Stimulated activated CD8-positive, alpha-beta memory T cell treated with anti-CD3 and anti-CD28 coated beads, Interleukin-4, amount 100 ng/mL, for 4 hours (primary cell): ENCODE measurements at places on chromosomes 12 and 14.

DNA sequence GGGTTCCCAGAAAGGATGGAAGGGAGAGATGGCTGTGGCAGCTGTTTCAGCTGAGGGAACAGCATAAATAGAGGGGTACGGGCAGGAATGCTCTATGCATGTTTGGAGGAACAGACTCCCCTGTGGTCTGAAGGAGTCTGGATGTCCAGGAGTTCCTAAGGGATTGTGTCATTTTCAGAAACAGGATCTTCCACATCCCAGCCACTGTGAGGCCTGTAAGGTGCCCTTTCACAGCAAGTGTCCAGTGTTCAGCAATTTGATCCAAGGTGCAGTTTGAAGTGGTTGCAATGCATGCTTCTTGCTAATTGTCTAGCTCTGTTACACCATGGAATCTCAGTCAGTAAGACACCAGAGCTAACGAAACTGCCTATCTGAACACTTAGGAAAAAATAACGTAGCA is 46.7 kb upstream of the TCL1A start:
- DNase-seq, result no peak

- no peak for DNase-seq
Observed at GRCh38 chr12:118680356-118680963, 300.9 kb upstream of the SRRM4 start.

DNA sequence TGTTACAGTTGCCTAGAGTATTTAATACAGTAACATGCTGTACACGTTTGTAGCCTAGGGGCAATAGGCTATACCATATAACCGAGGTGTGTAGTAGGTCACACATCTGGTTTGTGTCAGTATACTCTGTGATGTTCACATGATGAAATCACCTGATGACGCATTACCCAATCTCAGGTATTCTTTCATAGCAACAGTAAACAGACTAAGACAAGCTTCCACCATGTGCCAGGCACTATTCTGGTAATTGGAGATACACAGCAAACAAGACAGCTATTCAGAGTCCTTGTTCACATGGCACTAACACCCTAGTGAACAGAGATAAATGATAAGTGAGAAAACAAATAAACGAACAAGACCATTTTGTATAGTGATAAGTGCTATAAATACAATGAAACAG is 3.8 kb upstream of the PDE3A start:
- no peak for DNase-seq

- DNase-seq, result no peak
Observed at GRCh38 chr14:55136241-55136640, 7.2 kb downstream of the LGALS3 start.

GRCh38 chr14:103668117-103668516 is 39.1 kb downstream of the KLC1 start:
- DNase-seq, result no peak

DNA sequence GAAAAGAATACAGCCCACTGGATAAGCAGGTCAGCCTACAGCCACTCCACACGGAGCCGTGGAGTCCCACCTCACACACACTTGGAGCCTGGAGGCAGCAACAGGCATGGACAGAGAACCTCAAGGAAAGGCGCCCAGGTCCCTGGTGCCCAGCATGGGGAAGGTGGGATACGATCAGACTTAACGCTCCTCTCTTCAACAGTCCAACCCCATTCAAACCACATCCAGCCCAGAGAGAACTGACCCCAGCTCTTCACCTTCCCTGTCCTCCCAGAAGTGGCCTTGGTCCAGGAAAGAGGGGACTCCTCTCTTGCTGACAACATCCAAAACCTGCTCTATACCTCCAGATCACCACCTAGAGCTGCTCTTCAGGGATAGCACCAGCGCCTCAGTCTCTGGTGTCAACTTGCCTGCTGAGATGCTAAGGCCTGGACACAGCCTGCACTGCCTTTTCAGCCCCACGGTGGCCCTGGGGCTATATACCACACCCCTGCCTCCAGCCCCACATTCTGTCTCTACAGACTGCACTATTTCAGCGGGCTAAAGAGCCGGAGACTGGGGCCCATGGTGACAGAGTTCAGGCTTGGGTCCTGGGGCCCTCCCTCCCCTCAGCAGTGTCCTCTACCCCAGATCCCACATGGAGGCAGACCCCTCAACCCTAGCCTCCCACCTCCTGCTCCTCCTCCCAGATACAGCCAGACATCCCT is 7.0 kb downstream of the ADCY6 start:
- no peak for DNase-seq

GRCh38 chr12:121494093-121494787 is 86.6 kb downstream of the KDM2B start:
- DNase-seq, result peak; percentile 33

- no peak for DNase-seq
Observed at GRCh38 chr14:36652542-36653201, 9.0 kb upstream of the PAX9 start.

DNA sequence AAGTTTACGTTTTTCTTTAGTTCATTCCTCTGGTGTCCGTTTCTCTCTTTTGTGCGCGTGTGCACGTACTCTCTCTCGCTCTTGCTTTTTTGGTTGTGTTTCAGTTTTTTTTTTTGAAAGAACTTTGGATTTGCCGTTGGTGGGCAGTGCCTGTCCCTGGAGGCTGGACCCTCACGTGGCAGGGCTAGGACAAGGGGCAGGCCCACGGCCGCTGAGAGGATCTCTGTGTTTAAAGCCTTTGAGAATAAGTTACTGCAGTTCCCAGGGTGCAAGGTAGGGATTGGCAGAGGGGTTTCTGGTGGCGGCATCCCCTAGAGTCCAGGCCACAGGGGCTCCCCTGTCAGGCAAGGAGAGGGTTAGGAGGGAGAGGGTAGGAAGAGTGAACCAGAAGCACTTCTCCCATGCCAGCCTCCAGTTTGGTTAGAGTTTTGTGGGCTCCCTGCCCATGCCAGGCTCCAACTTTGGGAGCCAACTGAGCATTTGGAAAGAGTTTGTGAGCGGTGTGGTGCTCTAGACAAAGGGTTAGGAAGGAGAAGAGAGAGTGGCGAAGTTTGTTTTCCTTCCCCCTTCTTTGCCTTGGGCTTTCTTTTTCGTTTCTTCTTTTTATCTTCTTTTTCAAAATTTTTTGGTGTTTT is 30.5 kb downstream of the ZFHX2 start:
- DNase-seq, result no peak

DNA sequence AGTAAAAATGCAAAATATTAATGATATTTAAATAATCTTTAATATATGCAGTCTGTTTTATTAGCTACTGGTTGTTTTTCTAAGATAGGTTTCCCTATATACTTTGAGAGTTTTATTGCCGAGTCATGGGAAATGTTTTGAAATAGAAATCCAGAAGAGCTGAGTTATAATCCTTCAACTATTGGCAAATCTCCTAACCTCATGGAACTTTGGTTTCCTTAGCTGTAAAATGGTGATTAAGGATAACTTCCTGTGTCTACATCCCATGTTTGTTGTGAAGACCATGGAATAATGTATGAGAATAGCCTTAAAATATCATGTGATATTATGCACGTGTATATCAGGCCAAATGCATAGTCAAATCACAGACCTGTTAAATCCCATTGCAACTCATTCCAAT is 51.0 kb downstream of the UNC79 start:
- DNase-seq, result no peak

GRCh38 chr14:35438910-35439713 is 34.6 kb upstream of the NFKBIA start:
- DNase-seq, result no peak

DNA sequence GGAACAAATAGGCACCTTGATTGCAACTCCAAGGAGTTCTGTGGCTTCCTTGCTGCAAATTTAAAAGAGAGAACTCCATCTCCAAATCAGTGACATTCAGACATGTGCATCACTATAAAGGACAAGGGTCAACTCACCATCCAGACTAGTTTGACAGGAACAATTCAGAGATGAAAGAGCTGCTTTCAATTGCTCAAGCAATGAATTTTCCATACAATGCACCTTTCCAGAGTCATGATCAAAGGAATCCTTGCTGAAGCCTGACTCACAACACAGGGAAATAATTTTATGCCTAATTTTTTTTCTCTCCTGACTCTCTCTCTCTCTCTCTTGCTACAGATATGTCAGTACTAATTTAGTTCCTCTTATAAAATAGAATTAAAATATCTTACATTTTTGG is 380.5 kb upstream of the GARIN6 start:
- DNase-seq, result no peak

- DNase-seq, result no peak
Observed at GRCh38 chr12:104588047-104588920, 131.5 kb downstream of the CHST11 start.

- DNase-seq, result no peak
Observed at GRCh38 chr12:106039646-106040404, 98.9 kb downstream of the NUAK1 start.

- DNase-seq, result no peak
Observed at GRCh38 chr12:117567644-117568216, 206.3 kb upstream of the NOS1 start.

DNA sequence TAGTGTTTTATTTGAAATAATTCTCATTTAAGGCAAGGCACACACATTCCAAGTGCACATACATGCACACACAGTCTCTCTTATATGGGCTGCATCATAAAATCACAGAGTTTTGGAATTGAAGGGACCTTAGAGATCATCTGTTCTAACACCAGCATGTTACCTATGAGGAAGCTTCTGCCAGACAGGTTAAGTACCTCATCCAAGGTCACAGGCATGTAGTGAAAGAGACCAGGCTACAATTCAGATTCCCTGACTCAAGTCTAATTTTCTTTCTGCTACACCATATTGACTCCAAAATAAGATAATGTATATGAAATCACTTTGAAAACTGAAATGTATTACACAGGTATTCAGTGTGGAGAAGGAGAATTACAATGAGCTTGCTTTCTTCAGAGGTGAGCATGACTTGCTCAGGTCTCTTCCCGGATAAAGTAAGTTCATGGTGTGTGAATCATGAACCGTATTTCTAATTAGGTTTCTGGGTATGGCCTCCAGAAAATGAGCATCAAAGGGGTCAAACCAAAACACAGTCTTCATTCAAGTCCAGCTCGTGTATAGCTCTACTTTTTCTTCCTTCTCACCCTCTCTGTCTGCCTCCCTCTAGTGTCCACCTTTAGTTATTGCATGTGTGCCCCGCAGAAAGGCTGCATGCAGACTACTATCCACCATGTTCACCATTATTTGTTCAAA is 411.9 kb downstream of the FUT8 start:
- peak; percentile 14 for DNase-seq

- no peak for DNase-seq
Observed at GRCh38 chr14:98754343-98755020, 517.5 kb downstream of the BCL11B start.

DNA sequence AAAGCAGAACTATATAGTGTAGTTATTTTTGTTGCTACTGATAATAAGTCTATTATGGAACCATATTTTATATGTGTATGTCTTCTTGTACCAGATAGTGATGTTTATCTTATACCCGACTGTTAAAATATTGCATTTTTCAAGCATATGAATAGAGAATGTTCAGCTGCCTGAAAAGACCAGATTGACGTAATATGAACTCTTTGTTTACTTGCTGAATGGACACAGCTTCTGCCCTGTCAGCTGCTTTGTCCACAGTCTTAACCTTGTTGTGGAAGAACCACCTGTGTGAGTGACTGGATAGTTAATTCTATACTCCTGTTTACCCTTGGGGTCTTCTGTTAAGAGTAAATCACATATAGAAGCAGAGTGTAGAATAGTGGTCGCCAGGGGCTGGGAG is 109.3 kb downstream of the LGR5 start:
- DNase-seq, result no peak

GRCh38 chr14:25411781-25412757 is 362.1 kb upstream of the STXBP6 start:
- no peak for DNase-seq

DNA sequence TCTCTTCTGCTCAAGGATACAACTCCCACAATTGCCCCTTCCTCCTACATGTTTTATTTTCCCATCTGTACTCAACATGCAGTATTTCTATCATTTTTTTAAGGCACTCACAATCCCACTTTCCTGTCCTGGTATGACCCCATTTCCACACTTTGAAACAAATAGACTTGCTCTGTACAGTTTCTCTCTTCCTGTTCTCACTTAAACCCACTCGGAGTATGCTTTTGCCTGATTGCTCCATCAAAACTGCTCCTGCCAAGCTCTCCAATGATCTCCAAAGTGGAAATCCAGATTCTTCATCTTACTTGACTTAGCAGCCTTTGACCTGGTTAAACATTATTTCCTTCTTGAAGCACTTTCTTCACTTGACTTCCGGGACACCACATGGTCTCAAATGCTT is 384.5 kb downstream of the SEC23A start:
- DNase-seq, result no peak

DNA sequence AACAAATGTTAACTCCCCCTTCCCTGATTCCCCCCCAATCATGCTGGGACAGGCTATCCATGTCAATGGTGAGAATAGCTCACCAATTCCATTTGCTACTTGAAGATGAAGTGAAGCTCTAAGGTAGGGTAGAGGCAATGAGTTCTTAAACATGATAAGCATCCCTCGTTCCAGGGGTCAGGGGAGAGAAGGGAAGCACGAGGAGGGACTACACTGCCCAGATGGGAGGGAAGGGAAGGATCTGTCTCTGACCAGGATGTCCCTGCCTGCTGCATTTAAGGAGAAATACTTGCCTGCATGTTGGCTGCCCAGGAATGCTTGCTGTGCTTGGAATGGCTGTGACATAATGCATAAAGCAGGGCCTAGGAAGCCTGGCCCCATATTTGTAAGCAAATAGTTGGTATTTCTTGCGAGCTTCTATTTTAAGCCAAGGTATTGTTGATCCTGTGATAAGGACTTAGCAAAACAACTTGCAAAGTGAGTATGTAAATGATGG is 155.1 kb downstream of the CEP83 start:
- DNase-seq, result no peak

DNA sequence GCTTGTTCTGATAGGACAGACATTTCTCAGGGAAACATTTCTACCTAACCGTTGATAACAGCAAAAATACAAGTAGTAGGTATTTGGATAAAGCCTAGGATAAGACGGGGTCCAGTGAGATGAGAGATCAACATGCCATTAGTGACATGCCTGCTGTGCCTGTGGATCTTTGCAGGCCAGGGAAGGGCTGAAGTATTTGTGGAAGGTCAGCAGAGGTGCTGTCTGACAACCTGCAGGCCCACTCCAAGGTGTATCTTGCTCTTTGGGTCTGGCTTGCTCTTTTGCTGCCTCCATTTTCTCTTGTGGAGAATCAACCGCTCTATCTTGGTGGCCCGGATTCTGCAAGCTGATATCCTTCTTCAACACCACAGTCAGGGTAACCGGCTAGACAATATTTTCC is 46.7 kb downstream of the MSRB3 start:
- DNase-seq, result no peak

GRCh38 chr12:720231-720941 is 32.0 kb upstream of the WNK1 start:
- no peak for DNase-seq
